ENCODE measurements at places on chromosomes 3 and 15.
A peak's percentile ranks its signal among the peaks of the same experiment; 100 is the strongest.

GRCh38 chr15:31471731-31472430 is 145.2 kb downstream of the KLF13 start:
- DNase-seq: no peak

DNA sequence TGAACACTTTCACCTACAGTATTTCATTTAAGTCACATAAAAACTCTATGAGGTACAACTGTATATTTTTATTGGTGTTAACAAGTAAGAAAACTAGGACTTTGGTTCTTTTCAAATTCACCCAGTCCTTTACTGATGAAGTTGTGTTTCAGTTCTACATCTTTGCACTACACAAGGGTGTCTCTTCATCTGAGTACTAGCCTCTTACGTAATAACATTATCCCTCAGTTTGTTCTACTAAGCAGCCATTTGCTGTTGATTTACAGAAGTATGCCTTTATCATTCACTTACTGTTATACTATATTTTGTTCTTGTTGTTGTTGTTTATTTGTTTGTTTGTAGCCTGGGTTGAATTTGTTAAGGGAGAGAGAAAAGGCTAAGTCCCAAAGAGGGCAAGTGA is 311.9 kb downstream of the PLOD2 start:
- no peak for DNase-seq

DNA sequence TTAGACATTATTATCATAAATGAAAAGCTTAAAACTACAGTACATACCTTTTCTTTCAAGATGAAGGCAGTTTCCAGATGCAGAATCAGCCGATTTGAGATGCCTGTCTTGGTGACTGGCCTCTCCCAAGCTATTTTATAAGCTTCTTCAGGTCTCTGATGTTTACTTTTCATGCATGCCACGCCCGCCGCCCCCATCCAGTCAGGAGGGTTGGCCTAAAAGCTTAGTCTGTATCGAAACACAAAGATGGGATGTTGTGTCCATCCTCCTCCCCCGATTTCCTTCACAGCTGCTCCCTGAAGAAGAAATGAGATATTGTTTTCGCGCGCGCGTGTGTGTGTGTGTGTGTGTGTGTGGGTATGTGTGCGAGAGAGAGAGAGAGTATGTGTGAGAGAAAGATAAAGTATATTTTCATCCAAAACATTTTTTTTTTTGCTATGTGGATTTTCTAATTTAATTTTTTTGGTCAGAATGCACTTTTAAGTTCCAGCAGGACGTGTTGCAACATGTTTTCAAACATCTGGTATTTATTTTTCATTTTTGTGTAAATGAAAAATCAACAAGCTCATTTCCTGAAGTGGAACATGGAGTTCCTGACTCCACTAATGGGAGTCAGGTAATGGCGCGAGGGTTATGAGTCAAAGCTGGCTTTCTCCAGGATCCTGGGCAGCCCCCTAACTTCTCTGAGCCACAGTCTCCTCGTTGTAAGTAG is at the start of gene APOD:
TSS of gene APOD (minus strand) at position 110 of the 712 bp plus-strand sequence. CDS start 4,479 bp downstream, outside the sequence.
- DNase-seq: no peak

GRCh38 chr3:34056951-34057390 is 258.5 kb downstream of the PDCD6IP start:
- peak; percentile 7 for DNase-seq

GRCh38 chr15:87959662-87960061 is 296.9 kb downstream of the NTRK3 start:
- DNase-seq: no peak

- DNase-seq: no peak
Observed at GRCh38 chr3:156037356-156037755, 83.0 kb upstream of the KCNAB1 start.

GRCh38 chr15:42413920-42414319 is 54.6 kb downstream of the CAPN3 start:
- no peak for DNase-seq

DNA sequence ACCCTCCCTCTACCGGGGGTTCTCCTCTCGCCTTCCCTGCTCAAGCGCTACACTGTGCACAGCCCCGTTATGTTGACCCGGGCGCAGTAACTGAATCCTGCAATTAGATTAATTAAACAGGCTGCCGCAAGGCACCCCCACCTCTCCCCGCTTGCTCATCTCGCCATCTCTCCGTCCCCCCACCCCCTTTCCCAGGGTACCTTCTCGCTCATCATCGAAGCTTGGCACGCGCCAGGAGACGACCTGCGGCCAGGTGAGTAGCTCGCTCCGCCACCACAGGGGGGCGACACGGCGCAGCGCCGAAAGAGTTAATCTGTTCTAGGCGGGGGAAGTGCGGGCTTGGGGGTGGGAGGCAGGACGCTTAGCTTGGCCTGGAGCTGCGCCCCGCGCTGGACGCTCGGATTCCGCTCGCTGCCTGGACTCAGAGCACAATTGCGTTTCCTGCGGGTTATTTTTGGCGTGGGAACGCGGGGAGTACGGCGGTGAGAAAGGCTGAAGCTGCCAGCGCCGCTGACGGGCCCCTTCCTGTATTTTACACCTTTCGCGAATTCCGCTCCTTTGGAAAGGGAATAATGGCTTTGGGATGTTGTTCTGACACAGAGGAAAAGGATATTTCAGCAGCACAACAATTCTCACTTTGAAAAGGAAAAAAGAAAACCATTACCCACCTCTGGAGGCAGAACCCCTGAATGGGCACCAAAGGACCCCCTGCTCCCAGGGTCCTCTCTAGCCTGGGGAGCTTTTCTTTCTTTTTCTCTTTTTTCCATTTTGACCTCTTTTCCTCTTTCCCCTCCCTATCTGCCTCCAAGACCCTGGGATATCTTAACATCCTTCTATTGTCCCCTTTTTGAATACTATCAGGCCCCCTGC is 1.5 kb downstream of the DLL4 start:
- DNase-seq: peak; percentile 44

- no peak for DNase-seq
Observed at GRCh38 chr3:81105206-81105605, 656.2 kb downstream of the GBE1 start.

- peak; percentile 56 for DNase-seq
Observed at GRCh38 chr3:46998121-46998851, 18.8 kb downstream of the NBEAL2 start.

DNA sequence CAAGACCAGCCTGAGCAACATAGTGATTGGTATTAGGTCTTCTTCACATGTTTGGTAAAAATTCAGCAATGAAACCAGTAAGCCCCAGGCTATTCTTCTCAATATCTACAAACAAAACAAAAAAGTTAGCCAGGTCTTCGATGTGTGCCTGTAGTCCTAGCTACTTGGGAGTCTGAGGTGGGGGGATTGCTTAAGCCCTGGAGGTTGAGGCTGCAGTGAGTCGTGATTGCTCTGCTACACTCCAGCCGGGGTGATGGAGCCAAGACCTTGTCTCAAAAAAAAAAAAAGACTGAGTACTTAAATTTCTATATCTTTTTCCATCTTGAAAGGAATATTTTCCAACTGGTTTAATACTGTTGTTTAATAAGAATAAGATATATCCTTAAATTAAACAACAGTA is 106.8 kb downstream of the MBNL1 start:
- no peak for DNase-seq

- no peak for DNase-seq
Observed at GRCh38 chr15:84764989-84765388, 16.6 kb downstream of the ZNF592 start.

DNA sequence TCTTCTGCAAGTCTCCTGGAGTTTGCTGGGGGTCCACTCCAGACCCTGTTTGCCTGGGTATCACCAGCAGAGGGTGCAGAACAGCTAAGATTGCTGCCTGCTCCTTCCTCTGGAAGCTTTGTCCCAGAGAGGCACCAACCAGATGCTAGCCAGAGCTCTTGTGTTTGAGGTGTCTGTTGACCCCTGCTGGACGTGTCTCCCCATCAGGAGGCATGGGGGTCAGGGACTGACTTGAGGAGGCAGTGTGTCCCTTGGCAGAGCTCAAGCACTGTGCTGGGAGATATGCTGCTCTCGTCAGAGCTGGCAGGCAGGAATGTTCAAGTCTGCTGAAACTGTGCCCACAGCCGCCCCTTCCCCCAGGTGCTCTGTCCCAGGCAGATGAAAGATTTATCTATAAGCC is 86.5 kb downstream of the TPRG1 start:
- no peak for DNase-seq

GRCh38 chr15:80934761-80935221 is 54.8 kb downstream of the MESD start:
- DNase-seq: no peak

DNA sequence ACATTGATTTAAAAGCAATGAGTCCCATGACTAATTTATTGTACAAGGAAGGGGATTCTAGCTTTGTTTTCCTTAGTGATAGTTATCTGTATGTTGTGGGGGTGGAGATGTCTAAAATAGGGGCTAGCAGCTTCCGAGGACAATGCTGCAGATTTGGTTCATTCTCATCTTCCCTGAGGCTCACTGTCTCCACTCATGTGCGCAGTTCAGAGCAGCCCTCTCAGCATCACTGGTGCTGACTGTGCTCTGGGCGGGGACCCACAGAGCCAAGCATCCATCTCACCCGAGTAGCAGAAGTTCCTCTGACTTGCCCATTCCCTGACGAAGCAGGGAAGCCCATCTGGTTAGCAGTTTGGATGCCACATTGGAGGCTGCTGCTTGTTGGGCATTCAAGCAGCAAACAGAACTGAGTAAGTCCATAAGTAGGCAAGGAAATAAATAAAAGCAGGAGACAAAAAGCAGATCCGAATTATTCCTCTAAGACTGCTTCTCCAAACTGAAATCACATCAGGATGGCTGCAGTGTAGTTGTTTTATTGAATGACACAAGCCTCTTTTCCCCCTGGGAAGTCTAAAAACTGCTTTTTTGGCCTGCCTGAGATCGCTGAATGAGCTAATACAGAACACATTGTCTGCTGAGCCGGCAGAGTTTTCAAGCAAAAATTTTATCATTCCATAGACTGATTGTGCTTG is 27.5 kb downstream of the RARB start:
- DNase-seq: no peak

- no peak for DNase-seq
Observed at GRCh38 chr15:93515256-93516051, 426.4 kb upstream of the RGMA start.

DNA sequence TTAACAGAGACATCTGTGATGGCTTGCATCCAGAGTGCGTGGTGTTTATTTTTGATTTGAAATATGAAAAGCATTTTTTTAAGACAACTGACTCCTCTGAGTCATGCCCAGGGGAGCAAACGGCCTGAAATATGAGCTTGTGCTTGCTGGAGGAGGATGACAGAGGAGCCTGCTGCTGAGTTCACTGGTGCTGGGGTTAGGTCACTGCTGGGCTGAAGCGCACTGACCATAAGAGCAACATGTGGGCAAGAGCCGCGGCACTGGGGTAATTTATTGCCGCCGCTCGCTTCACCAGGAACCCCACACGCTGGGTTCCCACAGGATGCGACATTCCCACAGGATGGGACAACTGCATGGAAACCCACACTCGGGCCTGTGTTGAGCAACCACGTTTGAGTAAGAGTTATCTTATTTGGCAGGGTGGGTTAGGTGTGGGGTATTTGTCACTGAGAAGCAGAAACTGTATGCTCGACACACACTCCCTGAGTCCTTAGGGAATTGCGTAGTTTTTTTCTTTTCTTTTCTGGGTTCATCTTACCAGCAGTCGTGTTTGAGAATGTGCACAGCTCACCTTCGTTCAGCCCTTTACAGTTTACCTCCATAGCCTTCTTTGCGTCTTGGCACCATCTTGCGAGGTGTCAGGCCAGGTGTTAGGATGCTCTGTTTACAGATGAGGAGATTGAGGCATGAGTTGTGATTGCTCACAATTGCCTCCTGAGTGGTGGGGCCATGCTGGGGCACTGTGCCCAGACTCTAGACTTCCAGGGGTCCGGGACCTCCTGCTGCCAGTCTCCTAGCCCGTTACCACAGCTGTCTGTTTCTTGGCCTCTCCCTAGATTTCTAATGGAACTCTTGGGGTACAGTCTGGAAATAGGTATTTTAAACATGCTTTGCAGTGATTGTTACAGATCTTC is 60.4 kb downstream of the SMAD3 start:
- no peak for DNase-seq

- no peak for DNase-seq
Observed at GRCh38 chr3:22490747-22491146, 712.4 kb upstream of the UBE2E2 start.

DNA sequence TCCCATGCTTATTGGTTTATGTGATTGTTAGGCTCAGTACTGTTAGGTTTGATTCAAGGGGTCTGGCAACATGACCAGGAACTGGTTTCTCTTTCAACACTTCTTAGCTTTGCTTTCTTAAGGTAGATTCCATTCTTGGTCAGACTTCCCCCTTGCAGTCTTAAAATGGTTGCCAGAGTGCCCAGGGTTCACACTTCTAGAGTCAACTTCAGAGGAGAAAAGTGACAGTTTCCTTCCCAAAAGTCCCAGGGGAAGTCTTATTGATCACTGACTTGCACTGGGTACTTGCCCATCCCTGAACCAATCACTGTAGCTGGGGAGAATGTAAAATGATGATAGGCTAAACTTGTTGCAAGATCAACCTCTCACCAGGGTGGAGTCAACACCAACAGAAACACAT is 14.1 kb downstream of the MGLL start:
- no peak for DNase-seq

DNA sequence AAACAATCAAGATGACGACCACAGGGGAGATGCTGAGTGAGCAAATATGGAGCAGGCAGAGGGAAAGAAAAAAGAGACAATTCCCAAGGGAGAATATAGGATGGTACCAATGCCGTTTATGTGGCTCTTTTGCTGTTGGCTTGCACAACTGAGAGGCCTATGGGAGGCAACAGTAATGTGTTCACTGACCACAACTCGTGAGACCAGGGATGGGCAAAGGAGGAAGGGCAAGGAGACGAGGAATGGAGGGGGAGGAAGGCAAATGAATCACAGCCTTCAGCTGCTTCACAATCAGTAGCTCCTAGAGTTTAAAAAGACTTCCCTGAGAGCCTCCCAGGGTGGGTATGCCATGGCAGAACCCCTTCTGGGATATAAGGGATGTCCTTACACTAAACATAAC is 131.5 kb downstream of the SLC9A9 start:
- DNase-seq: no peak

GRCh38 chr3:126606001-126606400 is 47.3 kb upstream of the C3orf22 start:
- DNase-seq: no peak

- DNase-seq: no peak
Observed at GRCh38 chr3:129058441-129059200, 2.0 kb upstream of the GP9 start.

DNA sequence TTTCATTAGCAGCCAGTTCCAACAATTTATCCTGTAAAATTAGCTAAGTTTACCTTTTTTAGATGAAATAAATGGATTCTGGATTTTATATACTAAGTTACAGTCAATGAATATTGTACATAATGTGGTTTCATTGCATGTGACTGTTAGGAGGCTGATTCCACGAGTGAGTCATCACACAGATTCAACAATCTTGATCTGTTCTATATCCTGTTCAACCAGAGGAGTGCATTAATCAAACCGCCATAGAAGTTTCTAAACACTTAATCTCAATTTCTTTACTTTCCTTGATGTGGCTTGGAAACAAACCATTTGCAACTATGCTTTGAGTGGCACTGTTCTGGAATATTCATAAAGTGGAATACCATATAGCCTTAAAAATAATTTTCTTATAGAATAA is 15.3 kb downstream of the DNAJC13 start:
- DNase-seq: no peak

- DNase-seq: no peak
Observed at GRCh38 chr15:56933410-56933809, 15.0 kb downstream of the TCF12 start.

- no peak for DNase-seq
Observed at GRCh38 chr3:170331143-170331542, 26.4 kb upstream of the SKIL start.

- DNase-seq: no peak
Observed at GRCh38 chr3:41579861-41580260, 380.6 kb downstream of the CTNNB1 start.
